ENCODE measurements at places on chromosomes 3 and 15.
A peak's percentile ranks its signal among the peaks of the same experiment; 100 is the strongest.

GRCh38 chr3:191648787-191649186 lies 187.8 kb downstream of the PYDC2 start:
- no peak for DNase-seq

DNA sequence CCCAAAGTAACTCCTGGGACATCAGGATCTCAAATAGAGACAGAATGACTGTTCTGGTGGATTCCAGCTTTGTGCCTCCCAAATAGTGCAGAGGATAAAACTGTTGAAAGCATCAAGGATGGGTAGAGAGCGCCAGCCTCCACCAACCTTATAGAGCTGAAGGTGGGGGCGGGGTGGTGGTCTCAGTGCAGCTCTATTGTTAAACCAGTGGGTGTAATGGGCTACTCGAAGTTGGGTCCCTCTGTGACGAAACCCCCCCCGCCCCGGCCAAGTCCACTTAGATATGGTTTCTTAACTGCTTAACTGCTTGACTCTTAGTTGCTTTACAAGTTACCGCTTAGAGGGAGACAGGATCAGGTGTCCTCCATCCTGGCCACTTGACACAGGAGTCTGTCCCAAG lies 22.7 kb downstream of the DHX30 start:
- DNase-seq: peak; percentile 8

- no peak for DNase-seq
Measured at GRCh38 chr15:38516626-38517025, 48.0 kb downstream of the RASGRP1 start.

DNA sequence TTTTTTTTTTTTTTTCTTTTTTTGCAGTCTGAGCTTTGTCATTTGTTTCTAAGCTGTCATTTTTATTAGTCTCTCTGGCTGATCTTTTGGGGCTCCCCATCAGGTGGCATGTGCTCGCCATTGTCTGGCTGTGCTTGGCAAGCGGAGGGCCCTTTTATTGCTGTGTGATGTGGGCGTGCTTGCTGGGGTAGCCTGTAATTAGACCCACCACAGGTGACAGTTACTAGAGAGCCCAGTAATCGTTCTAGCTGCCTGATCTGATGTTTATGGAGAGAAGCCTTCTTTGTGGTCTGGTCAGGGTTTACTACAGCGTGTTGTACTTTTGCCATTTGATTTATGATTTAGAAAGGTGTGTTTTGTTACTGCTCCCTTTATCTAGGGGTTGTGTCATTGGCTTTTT lies 179.9 kb downstream of the MCTP2 start:
- no peak for DNase-seq

GRCh38 chr3:107045791-107046190 lies 331.4 kb upstream of the CCDC54 start:
- no peak for DNase-seq

DNA sequence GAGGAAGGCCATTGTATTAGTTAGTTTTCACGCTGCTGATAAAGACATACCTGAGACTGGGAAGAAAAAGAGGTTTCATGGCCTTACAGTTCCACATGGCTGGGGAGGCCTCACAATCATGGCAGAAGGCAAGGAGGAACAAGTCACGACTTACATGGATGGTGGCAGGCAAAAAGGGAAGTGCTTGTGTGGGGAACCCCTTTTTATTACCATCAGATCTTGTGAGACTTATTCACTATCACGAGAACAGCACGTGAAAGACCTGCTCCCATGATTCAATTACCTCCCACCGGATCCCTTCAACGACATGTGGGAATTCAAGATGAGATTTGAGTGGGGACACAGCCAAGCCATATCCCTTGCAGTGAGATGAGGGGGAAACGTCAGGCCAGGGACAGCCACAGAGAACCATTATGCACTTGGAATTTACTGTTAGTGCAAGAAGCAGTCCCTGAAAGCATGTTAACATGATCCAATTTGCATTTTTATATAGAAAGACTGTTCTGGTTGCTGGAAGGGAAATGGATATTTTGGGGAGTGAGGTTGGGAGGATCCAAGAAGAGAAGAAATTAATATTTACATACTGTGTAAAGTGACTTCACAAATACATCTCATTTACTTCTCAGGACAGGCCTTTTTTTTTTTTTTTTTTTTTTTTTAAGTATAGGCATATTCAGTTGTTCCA lies 87.1 kb downstream of the ARNT2 start:
- peak; percentile 3 for DNase-seq

- no peak for DNase-seq
Measured at GRCh38 chr3:156772588-156773206, 53.5 kb upstream of the LEKR1 start.

GRCh38 chr15:73965758-73966113 lies 26.4 kb downstream of the STOML1 start:
- DNase-seq: no peak

DNA sequence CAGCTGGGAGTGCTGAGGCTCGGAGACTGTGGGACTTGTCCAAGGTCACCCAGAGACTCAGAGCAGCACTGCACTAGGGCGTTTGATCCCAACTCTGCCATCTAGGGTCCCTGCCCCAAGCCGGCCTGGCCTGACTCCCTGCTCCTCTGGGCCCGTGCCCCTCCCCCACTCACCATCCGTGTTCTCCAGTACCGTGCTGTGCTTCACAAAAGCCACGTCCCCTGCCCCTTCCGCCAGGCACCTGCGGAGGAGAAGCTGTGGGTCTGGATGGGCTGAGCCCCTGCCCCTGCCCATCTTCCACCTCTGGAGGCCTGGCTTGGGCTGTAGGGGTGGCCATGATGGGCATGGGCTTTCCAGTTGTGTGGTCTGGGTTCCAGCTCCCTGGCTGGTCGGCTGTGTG lies 8.4 kb downstream of the MELTF start:
- no peak for DNase-seq

- DNase-seq: no peak
Measured at GRCh38 chr3:62605413-62606068, 232.2 kb upstream of the FEZF2 start.

GRCh38 chr15:81181220-81181619 lies 15.5 kb upstream of the IL16 start:
- peak; percentile 22 for DNase-seq

- DNase-seq: no peak
Measured at GRCh38 chr15:51191072-51191670, 96.5 kb upstream of the TNFAIP8L3 start.

DNA sequence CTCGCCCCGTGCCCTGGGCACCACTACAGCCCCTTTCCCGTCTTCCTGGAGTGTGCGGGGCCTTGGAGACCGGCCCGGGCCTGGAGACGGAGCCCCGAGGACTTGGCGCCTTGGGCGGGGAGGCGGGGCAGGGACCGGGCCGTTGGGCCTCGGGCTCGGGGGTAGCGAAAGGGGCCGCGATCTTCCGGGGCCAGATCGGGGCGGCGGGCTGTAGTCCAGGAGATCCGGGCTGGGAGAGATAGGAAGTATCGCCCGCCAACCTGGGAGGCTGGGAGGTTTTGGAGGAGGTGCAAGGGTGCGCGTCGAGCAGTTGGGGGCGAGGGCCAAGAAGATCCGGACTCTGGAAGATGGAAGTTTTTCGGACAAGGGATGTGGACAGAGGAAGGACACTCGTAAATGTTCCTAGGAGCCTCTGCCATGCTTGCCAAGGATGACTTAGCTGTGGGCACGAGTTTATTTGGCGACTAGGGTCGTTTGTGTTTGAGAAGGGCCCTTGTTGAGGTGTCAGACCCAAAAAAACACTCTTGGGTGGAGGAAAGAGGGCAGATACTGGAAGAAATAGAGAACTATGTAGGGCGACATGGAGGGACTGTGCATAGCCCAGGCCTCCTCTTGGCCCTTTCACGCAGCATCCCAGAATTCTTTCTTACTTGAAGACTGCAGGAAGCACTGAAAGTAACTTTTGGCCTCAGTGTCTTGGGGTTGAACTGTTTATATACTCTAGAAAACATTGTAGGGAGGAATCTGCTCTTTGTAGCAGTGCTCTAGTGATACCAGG lies 712 bp downstream of the RTF1 start:
- DNase-seq: peak; percentile 22

DNA sequence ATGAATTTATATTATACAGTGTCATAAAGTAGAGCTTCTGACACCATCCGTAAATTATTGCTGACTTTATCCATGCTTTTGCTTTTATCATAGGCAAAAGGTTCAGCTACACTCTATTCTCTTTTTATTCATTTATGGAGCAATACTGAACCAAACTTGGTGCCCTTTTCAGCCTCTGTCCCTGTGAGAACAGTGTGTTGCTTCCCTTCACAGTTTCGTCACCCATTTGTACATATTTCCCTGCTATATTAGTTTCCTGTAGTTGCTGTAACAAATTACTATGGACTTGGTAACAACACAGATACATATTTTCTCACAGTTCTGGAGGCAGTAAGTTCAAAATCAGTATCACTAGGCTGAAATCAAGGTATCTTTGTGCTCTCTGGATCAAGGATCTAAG lies 2.8 kb upstream of the RPL24 start:
- no peak for DNase-seq

- no peak for DNase-seq
Measured at GRCh38 chr3:167450195-167450594, 23.6 kb downstream of the SERPINI2 start.

GRCh38 chr3:38121451-38121831 lies 15.5 kb downstream of the ACAA1 start:
- no peak for DNase-seq

GRCh38 chr15:40412095-40412759 lies 6.6 kb downstream of the IVD start:
- DNase-seq: no peak

DNA sequence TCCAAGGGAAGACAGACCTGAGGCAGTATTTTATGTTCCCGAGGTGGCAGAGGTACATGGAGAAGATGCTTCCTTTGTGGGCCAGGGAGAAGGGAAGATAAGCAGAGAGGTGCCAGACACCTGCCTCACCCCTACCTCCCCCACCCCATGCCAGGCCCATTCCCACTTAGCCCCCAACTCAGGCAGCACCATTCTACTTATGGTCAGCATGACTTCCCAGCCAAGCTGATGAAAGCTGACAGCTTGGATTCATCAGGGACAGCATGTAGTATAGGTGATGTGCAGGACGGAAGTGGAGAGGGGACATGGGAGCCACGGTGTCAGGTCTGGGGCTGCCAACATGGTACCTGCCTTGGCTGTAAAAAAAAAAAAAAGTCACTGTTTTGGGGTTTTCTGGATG lies 57.5 kb upstream of the CSPG4 start:
- DNase-seq: no peak

GRCh38 chr3:193730511-193730910 lies 137.5 kb downstream of the OPA1 start:
- no peak for DNase-seq

DNA sequence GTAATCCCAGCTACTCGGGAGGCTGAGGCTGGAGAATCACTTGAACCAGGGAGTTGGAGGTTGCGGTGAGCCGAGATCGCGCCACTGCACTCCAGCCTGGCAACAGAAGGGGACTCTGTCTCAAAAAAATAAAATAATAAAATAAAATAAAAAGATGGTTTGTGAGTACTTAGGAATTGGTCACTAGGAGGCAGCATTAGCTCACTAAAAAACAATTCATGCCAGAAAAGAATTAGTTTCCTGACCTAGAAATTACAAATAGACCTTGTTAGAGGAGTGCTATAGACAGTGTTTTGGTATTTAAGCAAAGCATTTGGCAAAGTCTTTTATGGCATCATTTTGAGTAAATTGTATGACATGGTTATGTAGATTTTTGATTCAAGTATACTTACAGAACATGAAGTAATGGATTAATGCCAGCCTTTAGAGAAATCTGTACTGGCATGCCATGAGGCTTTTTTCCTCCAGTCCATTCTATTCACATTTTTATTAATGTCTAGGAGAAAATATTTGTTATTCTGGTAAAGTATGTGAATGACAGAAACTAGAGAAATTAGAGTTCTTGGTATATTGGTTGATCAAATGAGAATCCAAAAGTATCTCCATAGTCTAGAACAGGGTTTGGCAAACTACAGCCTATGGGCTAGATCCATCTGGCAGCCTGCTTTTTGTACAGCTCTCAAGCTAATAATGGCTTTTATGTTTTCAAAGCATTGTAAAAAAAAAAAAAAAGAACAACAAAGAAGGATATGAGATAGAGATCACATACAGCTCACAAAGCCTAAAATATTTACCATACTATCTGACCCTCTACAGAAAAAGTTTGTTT lies 81.6 kb downstream of the LRRC49 start:
- peak; percentile 6 for DNase-seq

DNA sequence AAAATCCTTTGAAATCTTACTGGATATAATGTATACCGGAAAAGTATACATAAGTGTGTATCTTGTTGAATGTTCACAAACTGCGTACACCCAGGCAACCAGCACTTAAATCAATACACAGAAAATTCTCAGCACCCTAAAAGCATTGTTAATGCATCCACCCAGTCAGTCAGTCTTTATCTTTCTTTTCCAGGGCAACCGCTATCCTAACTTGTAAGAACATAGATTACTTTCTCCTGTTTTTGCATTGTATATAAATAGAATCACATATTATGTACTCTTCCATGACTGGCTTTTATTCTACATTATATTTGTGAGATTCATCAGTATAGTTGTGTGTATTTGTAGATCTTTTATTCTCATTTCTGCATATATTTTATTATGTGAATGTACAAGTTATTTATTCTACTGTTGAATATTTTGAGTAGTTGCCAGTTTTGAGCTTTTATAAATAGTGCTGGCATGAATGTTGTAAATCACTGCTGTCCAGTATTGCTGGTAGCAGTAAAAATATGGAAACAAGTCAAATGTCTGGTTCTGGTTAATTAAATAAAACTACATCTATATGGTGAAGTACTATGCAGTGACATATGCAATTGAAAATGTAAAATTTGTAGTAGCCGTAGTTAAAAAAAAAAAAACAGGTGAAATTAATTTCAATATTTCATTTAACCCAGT lies 62.1 kb downstream of the PDCD6IP start:
- no peak for DNase-seq

DNA sequence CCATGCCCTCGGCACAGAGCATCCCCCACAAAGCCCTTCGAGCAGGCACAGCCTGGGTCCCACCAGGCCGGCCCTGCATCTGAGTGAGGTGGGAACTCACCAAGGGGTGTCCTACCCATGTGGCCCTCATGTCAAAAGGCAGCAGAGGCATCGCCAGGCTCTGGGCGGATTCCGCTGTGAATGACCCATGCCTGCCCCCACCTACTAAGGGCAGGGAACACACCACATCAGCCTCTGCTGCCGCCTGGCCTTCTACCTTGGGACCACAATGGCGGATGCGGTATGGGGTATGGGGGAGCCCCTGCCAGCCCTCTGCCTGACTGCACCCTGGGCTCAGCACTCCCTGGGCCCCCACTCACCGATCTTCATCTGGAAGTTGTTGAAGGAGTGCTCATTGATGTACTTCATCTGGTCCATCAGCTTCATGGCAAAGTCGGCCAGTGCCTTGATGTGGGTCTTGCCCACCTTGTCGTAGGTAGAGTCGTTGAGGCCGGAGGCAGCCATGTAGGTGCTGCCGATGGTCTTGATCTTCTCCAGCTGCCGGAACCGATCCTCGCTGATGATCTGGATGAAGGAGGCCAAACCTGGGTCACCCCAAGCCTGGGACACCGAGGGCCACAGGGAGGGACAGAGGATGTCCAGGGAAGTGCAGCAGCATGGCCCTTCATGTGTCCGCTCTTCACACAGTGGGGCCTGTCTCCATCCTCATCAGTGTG lies 87.8 kb downstream of the SEC22A start:
- DNase-seq: no peak

- DNase-seq: no peak
Measured at GRCh38 chr3:142802891-142803290, 79.1 kb downstream of the TRPC1 start.

- DNase-seq: no peak
Measured at GRCh38 chr15:42163947-42164550, 7.6 kb upstream of the PLA2G4F start.

GRCh38 chr15:74907163-74907870 lies 666 bp upstream of the FAM219B start:
- DNase-seq: no peak

- DNase-seq: no peak
Measured at GRCh38 chr15:70034141-70034540, 63.6 kb downstream of the TLE3 start.

Measured in common myeloid progenitor, CD34-positive (primary cell).